Right ventricle myocardium superior (tissue), 1 donor: ENCODE measurements at places on chromosomes 4 and X. TPM values are rescaled to one million over a fixed set of nuclear protein-coding genes. Genes with fewer than 3 reads are reported as not detected.

The S100P gene
- total RNA-seq: not detected

The GRIA3 gene
- 0.54 TPM for total RNA-seq

The GATA1 gene
- total RNA-seq: 0.13 TPM

The VSIG1 gene
- total RNA-seq: not detected

The UTP14A gene
- total RNA-seq: 6.9 TPM

The SOX3 gene
- total RNA-seq: not detected

The FTHL17 gene
- not detected for total RNA-seq

The NAA11 gene
- total RNA-seq: not detected

The BEX5 gene
- 0.97 TPM for total RNA-seq

The FRAS1 gene
- 2.5 TPM for total RNA-seq

The HS3ST1 gene
- 1.2 TPM for total RNA-seq

The STATH gene
- total RNA-seq: not detected

The OCIAD1 gene
- 121 TPM for total RNA-seq

The SERPINA7 gene
- not detected for total RNA-seq

The ASB12 gene
- 2.7 TPM for total RNA-seq

The SATL1 gene
- not detected for total RNA-seq

The CCKAR gene
- not detected for total RNA-seq

The TEC gene
- total RNA-seq: 1.7 TPM

The ASB9 gene
- total RNA-seq: 0.70 TPM

The ARX gene
- total RNA-seq: not detected

The SLITRK4 gene
- 0.38 TPM for total RNA-seq

The KLHL13 gene
- 5.7 TPM for total RNA-seq

The SEPSECS gene
- total RNA-seq: 5.0 TPM

The CLDN34 gene
- not detected for total RNA-seq

The AKAP4 gene
- not detected for total RNA-seq

The COX7B2 gene
- not detected for total RNA-seq

The GPR173 gene
- total RNA-seq: 0.67 TPM

The TCEAL4 gene
- total RNA-seq: 57.3 TPM
